ENCODE measurements at places on chromosomes 7 and 10.

GRCh38 chr7:117448655-117449054 lies 21.4 kb upstream of the ASZ1 start:
- no peak for DNase-seq

- no peak for DNase-seq
Measured at GRCh38 chr10:19730907-19731217, 85.4 kb upstream of the PLXDC2 start.

DNA sequence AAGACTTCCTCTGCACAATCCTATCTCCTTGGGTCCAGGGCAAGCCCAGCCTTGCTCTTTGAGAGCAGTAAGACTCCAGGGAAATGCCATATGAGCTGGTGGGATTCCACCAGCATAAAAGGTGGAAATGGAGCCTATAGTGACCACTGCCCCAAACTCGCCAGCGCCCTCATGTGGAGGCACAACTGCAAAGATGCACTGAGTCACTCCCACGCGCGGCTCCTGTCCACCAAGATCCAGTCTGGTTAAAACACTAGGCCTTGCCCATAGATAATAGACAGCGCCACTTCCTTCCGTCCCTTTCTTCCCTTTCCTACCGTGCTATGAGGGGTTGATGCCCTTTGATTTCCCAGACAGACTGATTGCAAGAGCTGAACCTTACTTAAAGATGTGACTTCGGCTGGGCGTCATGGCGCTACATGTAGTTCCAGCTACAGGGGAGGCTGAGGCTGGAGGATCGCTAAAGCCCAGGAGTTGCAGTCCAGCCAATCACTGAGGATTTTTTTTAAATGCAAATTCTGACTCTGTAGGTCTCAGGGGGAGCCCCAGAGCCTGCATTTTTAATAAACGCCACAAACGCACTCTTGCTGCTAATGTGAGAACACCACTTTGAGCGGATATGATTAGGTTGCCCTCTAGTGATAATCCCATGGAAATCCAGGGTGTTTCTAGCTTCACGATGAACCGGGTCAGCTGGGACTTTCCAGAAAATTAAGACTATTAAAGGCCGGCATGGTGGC lies 136.5 kb downstream of the EPC1 start:
- DNase-seq, result no peak

DNA sequence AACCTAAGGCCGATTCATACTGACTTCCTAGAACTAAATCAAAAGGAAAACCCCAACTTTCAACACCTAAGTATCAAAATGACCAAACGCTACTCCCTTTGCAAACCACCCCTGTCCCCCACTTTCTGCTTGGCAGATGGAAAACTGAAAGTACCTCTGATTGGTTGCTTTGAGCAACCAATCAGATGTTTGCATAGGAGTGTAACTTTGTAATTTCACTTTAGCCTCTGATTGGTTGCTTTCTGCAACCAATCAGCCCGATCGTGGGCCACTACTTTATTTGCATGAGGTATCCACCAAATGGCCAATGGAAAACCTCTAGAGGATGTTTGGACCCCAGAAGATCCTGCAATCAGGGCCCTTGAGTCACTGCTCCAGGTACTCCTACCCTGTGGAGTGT lies 12.3 kb upstream of the SNX10 start:
- no peak for DNase-seq

- no peak for DNase-seq
Measured at GRCh38 chr10:129790715-129791446, 173.2 kb downstream of the EBF3 start.

GRCh38 chr7:151400626-151401315 lies 9.1 kb downstream of the WDR86 start:
- no peak for DNase-seq

DNA sequence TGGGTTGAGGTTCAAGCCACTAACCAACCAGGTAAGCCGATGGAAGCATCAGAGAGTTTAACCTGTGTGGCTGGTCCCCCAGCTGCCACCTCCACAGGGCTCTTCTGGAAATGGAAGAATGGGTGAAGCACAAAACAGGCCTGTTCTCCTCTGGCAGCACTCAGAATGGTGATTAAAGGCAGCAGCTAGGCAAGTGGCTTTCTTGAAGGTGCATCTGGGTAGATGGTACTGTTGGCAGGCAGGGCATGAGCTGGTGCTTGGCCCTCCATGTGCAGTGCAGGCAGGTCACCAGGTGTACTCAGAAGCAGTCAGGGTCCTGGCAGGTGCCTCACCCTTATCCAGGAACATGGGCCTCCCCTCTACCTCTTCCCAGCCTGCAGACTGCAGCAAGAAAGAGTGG lies 11.5 kb downstream of the AKR1E2 start:
- DNase-seq, result no peak
